ENCODE measurements at places on chromosomes 7 and 10.

DNA sequence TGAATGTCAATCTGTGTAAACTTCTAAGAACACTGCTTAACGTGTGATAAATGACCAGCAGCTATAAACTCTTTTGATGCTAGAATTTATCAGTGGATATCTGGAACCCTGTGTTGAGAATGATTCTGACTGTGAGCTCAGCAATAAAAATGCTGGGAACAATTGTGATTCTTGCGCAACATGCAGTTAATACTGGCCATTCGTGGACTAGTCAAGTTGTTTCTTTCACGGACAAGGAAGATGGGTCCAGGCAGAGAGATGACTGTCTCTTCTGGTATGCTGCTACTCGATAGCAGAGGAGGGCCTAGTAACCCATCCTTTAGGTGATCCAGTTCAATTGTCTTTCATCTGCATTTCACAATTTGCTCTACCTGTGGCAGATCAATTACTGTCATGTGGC lies 394.8 kb upstream of the IGFBP3 start:
- DNase-seq: no peak

DNA sequence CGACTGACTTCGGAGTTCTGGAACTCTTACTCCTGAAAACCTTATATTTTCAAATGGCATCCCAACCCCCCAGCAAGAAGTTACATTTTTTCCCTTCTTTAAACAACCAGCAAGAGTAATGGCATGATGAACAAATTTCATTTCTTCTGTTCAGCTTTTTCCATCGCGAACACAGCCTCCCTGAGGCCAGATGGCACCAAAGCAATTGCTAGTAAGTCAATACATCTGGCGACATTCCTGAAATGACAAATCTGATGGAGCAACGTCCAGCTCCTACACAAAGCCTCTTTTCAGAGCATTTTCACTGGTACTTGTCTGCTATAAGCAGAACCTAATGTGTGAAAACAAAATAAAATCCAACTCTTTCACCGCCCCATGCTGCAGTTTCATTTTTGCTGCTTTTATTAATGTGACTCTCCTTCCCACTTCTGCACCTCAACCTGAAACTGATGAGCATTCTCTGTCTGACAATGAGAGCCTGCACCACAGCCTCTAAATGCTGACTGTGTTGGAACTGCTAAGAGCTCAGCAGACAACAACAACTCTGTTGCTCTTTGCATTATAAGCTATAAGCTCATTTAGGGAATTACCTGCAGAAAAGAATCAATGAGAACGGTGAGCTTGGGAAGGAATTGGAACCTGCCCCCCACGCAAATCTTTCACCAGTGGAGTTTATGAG lies 229.8 kb downstream of the FGFR2 start:
- no peak for DNase-seq

DNA sequence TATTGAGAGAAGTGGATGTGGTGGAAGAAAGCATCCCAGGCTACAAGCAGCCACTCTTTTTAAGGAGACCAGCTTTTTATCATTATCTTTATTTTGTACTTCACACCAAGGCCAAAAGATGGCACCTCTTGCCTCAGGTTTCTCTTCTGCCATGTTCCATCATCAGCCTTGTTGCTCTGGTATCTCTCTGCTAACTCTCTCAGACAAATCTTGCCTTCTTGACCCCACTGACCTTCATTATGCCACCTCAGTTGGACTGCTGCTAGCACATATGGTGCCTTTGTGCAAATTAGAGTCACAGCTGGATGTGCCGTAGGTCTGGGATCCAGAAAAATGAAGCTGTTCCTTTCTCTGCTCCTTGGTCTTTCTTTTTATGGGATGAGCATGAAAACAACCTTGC lies 47.1 kb upstream of the DYNC1I1 start:
- no peak for DNase-seq

DNA sequence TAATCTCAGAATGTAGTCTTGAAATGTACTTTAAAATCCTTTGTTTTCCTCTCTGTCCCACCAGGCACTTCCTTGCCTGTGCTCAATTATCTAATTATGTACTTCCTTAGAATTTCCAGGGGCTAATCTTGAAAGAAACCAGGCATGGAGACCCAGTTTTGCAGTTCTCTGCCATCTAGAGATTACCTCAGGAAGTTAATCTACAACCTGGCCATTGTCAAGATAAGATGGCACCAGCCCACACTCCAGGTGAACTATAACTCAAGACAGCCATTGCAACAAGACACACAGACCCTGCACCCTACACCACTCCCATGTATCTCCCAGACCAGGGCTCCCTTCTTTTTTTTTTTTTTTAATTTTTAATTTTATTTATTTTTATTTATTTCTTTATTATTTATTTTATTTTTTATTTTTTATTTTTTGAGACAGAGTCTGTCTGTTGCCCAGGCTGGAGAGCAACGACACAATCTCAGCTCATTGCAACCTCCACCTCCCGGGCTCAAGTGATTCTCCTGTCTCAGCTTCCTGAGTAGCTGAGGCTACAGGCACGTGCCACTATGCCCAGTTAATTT lies 85.9 kb upstream of the TRIM24 start:
- DNase-seq: no peak

Data from left forelimb (tissue), 1 donor.